Activated CD4-positive, CD25-positive, alpha-beta regulatory T cell (primary cell): ENCODE measurements at places on chromosomes 1 and 21.

- DNase-seq: no peak
Measured at GRCh38 chr1:112849425-112850033, 106.5 kb downstream of the SLC16A1 start.

DNA sequence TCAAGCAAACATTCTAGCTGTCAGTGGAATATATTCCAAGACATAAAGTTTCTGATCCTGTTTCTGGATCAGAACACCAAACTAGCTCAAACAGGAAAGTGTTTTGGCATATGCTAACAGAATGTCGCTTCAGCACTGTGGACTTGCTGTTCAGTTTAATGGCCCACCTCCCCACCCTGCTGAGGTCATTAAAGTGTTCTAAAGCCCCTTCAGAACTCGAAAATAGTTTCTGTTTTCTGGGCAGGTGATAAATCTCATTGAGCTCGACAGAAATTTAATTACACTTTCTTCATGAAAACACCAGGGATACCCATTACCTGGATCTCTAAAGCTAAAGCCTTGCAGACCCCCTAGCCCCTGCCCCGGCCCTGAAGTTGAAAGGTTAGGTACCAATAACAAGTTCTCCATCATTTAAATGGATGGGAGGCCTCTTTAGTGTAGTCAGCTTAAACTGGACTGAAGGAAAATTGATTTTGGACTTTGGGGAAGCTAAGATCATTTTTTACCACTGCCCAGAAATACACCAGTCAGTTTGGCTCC lies 3.9 kb upstream of the C1orf105 start:
- DNase-seq: no peak

DNA sequence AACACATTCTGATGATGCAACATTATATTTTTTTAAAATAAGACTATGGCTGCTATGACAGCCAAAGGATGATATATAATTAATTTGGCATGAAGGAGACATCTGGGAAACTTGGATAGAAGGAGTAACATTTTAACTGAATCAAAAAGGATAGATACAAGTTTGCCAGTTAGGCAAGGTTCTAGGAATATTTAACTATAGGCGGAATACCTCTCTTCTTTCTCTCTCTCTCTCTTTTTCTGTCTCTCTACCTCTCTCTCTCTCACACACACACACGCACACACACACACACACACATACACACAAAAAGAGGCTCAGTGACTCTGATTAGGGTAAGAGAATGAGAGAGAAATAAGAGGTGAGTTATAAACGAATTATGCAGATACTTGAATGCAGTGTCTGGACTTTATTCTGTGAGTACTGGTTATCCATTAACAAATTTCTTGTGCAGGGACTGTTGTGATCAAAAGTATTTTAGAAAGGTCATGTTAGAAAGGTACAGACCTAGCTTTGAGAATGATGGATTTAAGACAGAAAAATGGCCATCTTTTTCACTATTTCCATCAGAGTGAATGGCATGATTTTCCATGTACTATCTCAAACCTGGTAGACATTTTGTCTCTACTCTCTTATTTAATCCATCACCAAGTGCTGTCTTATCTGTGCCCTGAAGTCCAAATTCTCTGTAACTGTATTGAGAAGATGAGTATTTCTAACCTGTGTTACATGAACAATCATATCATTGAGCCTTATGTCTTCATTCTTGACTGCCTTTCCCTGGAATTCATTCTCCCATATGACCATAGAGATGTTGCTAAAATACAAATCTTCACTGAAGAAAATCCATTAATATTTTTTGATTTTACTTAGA lies 1106.9 kb upstream of the ADGRL4 start:
- DNase-seq: no peak

- DNase-seq: no peak
Measured at GRCh38 chr1:59199147-59199546, 97.7 kb upstream of the FGGY start.

- DNase-seq: no peak
Measured at GRCh38 chr1:236222632-236223031, 59.1 kb downstream of the ERO1B start.

DNA sequence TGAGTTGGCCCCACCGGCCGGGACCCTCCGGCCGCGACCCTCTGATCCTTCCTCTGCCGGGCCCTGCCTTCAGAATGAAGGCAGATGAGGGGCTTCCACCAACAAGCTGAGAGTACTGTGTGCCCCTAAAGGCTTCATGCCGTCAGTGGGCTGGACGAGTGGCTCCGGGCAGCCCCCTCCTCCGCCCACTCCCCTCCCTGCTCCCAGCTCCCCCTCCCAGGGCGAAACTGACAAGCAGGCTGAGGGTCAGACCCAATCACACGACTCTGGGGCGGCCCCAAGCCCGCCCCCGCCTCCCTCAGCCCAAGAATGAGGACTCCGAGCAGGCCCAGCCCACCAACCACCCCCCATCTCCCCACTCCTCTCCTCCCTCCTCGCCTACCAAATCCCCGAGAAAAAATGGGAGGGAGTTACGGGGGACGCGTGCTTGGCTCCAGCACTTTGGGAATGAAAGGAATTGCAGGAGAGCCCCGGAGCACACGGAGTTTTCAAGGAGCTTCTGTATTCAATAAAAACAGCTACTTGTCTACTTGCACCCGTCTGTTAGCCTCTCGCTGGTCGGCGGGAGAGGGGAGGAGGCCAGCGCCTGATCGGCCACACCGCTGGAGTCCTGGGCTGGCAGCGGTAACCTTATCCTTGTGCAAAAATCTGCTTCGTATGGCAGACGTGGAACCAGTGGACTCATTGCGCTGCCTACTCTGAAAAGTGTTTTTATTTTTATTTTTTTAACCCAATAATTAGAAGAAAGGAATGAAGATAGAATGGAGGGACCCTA lies at the start of gene COL11A1:
Gene COL11A1, minus strand, starts transcription at position 147 of the 775 bp plus-strand sequence. CDS start 344 bp downstream, outside the sequence.
- no peak for DNase-seq

- DNase-seq: no peak
Measured at GRCh38 chr1:242086706-242087105, 87.8 kb upstream of the MAP1LC3C start.

DNA sequence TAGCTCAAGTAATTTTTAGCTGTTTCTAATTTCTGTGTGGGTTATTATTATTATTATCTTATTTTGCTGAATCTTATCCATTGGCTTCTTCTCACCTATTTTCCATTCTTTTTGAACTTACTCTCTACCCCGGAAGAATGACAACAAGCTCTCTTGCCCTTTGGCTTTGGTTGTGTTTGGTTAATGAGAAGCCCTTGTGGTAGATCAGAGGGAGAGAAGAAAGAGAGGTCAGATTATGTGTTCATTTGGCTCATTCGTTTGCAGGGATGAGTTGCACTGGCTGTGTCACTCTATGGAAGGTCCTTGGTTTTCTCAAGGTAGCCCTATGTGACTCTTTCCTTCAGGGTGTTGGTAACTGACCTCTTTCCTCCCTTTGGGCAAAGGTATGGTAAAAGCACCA lies 391.9 kb downstream of the LMO4 start:
- DNase-seq: no peak

- no peak for DNase-seq
Measured at GRCh38 chr1:214857716-214858115, 224.8 kb upstream of the KCNK2 start.

DNA sequence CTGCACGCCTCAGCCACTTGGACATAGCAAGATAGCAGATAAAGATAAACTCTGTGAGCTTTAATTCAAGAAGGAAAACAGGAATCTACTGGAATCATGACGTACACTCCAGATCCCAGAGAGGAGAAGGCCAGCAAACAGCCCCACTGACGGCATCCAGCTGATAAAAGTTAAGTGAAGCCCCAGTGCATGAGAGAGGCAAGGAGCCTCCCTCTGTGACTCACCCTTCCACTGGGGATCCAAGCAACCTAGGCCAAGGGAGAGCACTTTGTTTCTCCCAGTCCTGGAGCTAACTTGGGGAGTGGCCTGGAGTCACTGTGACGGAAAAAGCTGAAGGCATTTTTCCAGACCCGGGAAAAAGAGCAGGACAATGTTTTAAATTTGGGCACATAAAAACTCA lies 270.0 kb downstream of the AKT3 start:
- DNase-seq: no peak
